ENCODE measurements at places on chromosomes 6 and 20.

DNA sequence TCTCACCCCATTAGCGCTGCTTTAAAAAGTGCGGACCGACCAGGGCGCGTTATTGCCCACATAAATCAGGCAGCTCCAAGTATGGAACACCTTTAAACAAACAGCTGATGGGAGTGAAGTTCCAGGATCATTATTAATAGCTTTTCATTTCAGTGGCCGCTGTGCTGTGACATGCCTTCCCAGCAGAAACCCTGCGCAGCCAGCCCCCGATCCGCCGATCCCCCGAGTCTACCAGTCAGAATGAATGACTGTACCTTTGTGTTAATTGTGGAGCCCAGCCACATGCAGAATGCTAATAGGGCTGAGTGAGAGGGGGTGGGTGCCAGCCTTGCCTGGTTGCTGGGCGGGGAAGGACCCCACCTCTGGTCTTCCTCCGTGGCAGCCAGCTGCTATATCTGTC lies 21.9 kb downstream of the CDH22 start:
- DNase-seq: no peak

GRCh38 chr6:4342407-4343137 lies 207.2 kb upstream of the ECI2 start:
- DNase-seq: no peak

GRCh38 chr6:125346926-125347563 lies 45.3 kb upstream of the HDDC2 start:
- peak; percentile 3 for DNase-seq

- no peak for DNase-seq
Observed at GRCh38 chr6:149891259-149891658, 6.7 kb downstream of the RAET1E start.

- no peak for DNase-seq
Observed at GRCh38 chr20:59214606-59215547, 51.3 kb downstream of the ZNF831 start.

Measured in SIG-M5 (cell line).